ENCODE measurements at places on chromosomes 6 and 20. TPM values are rescaled to one million over a fixed set of nuclear protein-coding genes. Genes with fewer than 3 reads are reported as not detected.

The TFB1M gene
- 27.4 TPM for total RNA-seq

The GPANK1 gene
- total RNA-seq, result 32.2 TPM

DNA sequence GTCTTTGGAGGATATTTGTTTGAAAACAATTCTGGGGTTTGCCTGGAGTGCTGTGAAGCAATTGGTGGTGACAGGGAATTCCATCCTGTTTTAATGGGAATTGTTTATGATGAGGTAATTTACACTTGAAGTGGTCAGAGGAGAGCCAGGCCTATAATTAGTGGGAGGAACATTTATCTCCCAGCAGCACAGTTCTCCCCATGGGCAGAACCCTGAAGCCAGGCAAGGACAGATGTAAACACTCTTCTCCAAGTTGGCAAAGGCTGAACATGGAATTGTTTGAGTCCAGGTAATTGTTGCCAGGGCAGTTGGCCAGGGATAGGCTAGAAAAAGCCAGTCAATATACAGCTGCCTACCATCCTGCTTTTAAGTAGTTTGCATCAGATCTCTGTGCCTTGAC lies 789.7 kb downstream of the FRK start:
- no peaks in the 10 kb centered on the region for H3K4me1 ChIP-seq
- no peak overlapping the region for H3K4me3 ChIP-seq
- H3K36me3 ChIP-seq, result no peaks in the 10 kb centered on the region
- H3K27me3 ChIP-seq, result no peaks in the 10 kb centered on the region

The GSTA2 gene
- not detected for total RNA-seq

DNA sequence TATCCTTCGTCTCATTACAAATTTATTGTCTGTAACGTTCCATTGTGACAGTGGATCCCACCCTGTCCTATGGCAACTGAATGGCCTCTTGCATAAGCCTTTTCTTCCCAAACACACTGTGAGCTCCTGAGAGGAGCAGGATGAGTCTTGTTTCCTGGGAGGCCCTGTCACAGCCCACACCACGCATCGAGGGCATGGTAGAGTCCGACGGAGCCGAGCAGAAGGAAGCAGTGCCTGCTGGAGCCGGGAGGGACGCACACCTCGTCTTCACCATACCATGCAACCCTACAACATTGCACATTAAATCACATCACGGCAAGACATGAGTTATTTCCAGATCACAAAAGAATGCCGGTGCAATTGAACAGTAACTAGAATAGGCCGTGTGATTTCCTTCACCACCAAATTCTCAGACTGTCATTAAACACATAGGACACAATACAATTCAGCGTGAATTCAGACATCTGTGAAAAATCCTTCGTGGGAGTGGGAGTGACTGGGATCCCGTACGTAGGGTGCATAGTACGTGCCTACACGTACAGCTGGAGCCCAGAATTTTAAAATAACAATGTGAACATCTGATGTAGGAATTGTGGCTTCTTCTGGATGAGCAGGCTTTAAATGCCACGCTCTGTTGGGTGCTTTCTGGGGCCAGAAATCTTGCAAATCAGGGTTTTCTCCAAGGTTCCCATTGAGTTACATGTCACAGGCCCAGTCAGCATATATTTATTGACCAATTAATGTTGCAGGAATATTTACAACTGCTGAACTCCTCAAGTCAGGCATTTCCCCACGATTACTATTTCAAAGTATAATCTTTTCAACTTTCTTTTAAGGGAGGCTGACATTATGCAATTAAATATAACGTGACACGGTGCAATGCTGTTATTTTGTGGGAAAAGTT lies 201.8 kb downstream of the TTLL2 start:
- H3K36me3 ChIP-seq, result no peaks in the 10 kb centered on the region
- H3K27ac ChIP-seq, result no peak overlapping the region
- H3K27me3 ChIP-seq, result peaks cover 90% of the 10 kb centered on the region
- no peak for DNase-seq
- no peak overlapping the region for H3K4me3 ChIP-seq
- no peaks in the 10 kb centered on the region for H3K4me1 ChIP-seq

The TNNC2 gene
- total RNA-seq, result not detected

DNA sequence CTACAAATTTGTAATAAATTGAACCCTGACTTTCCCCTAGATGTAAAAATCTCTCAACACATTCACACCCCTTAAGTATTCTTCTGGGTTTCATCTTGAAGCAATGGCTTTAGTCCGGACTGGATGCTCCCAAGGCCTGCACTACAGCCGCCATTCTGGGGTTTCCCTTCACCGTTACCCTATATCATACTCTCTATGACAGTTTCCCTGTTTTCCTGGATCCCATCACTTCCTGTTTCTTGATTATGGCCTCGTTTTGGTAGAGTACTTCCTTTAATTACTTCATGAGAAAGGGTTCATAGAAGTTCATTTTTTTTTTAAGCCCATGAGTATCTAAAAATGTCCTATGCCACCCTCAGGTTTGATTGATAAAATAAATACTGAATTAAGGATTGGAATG lies 11.7 kb downstream of the FIG4 start:
- peak overlapping the region; percentile 7 for H3K27ac ChIP-seq
- H3K4me1 ChIP-seq, result peaks cover 17% of the 10 kb centered on the region
- no peak for DNase-seq
- no peaks in the 10 kb centered on the region for H3K36me3 ChIP-seq
- H3K4me3 ChIP-seq, result no peak overlapping the region

The BMP6 gene
- total RNA-seq, result 0.17 TPM

DNA sequence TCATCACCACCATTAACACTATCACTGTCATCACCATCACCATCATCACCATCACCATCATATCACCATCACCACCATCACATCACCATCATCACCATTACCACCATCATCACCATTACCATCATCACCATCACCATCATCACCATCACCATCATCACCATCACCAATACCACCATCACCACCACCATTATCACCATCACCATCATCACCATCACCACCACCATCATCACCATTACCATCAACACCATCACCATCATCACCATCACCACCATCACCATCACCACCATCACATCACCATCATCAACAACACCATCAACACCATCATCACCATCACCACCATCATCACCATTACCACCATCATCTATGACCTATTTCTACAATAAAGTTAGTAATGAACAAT lies 86.1 kb upstream of the PDE10A start:
- H3K27me3 ChIP-seq, result no peaks in the 10 kb centered on the region
- H3K36me3 ChIP-seq, result no peaks in the 10 kb centered on the region
- peaks cover 8% of the 10 kb centered on the region for H3K4me1 ChIP-seq
- DNase-seq, result no peak

- H3K27me3 ChIP-seq, result no peaks in the 10 kb centered on the region
- H3K4me1 ChIP-seq, result no peaks in the 10 kb centered on the region
- no peaks in the 10 kb centered on the region for H3K36me3 ChIP-seq
- no peak overlapping the region for H3K27ac ChIP-seq
Observed at GRCh38 chr6:129276986-129277385, 394.0 kb downstream of the LAMA2 start.

DNA sequence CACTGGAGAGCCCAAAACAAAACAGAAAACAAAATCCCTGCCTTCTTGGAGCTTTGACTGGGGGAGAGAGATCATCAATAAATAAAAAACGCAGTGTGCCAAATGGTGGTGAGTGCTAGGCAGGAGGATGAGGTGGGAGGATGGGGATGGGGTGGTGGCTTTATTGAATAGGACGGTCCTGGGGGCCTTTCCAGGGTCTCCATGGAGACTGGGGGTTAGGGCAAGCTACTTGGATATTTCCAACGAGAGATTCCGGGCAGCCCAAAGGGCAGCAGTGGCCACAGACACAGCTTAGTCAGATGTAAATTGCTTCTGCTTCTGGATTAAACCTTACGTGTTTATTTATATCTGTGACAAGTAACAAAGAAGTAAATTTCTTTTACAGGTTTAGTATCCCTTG lies 700.1 kb downstream of the QKI start:
- no peaks in the 10 kb centered on the region for H3K27me3 ChIP-seq
- no peaks in the 10 kb centered on the region for H3K4me1 ChIP-seq
- no peaks in the 10 kb centered on the region for H3K36me3 ChIP-seq
- no peak overlapping the region for H3K4me3 ChIP-seq
- no peak overlapping the region for H3K27ac ChIP-seq
- no peak for DNase-seq

- peak overlapping the region; percentile 27 for H3K4me3 ChIP-seq
- peaks cover 27% of the 10 kb centered on the region for H3K4me1 ChIP-seq
- no peak for DNase-seq
- peak overlapping the region; percentile 27 for H3K27ac ChIP-seq
Observed at GRCh38 chr6:25192590-25193459, 86.3 kb upstream of the CARMIL1 start.

- H3K4me1 ChIP-seq, result no peaks in the 10 kb centered on the region
- peak; percentile 60 for DNase-seq
- no peak overlapping the region for H3K27ac ChIP-seq
Observed at GRCh38 chr6:152552616-152553209, 84.4 kb downstream of the SYNE1 start.

DNA sequence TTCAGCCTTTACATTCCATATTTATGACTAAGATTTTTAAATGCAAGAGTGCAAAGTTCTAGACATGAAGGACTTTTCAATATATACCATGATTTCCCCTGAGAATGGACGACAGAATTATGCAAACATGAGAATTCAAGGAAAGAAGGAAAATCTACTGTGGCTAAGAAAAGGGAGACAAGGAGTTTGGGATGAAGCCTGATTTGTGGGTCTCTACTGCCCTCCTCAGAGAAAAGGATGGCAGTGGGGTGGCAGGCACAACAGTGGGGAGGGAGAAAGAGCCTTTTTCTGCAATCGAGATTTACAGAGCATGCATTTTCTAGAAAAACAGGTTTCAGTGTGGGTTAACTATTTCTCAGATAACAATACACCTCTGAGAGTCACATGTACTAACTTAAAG lies 466.9 kb upstream of the NRSN1 start:
- H3K36me3 ChIP-seq, result no peaks in the 10 kb centered on the region
- H3K4me1 ChIP-seq, result peaks cover 26% of the 10 kb centered on the region
- H3K4me3 ChIP-seq, result no peak overlapping the region
- peak; percentile 66 for DNase-seq

GRCh38 chr6:160668589-160668988 lies 4.5 kb upstream of the LPA start:
- no peak overlapping the region for H3K27ac ChIP-seq
- H3K27me3 ChIP-seq, result peaks cover 17% of the 10 kb centered on the region
- DNase-seq, result no peak
- no peak overlapping the region for H3K4me3 ChIP-seq
- no peaks in the 10 kb centered on the region for H3K36me3 ChIP-seq
- no peaks in the 10 kb centered on the region for H3K4me1 ChIP-seq

GRCh38 chr20:52178691-52179090 lies 12.9 kb downstream of the ZFP64 start:
- no peak for DNase-seq
- H3K27me3 ChIP-seq, result no peaks in the 10 kb centered on the region
- peaks cover 11% of the 10 kb centered on the region for H3K36me3 ChIP-seq
- no peaks in the 10 kb centered on the region for H3K4me1 ChIP-seq
- no peak overlapping the region for H3K4me3 ChIP-seq
- H3K27ac ChIP-seq, result no peak overlapping the region

DNA sequence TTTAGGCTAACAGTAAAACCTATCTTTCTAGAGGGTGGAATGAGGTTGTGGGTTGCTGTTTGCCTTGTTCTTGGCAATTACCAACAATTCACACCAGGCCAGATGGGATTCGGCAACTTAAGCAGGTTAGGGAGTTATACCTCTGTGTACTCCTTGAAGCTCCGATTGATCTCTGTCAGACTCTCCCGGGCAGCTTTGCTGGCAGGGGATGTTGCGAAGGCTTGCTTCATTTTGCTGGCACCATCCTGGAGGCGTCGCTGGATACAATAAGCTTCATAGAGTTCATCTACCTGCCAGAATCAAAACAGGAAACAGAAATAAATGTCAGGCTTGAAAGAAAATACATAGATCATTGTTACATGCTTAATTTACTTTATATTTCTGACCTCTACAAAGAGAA lies 66.4 kb upstream of the ARMH2 start:
- no peaks in the 10 kb centered on the region for H3K36me3 ChIP-seq
- no peak overlapping the region for H3K4me3 ChIP-seq
- no peaks in the 10 kb centered on the region for H3K4me1 ChIP-seq
- no peak for DNase-seq

GRCh38 chr6:43509984-43510826 lies at the start of gene LRRC73:
LRRC73 (minus strand) TSS chr6:43510346; CDS start chr6:43509785, 561 bp downstream.
- H3K36me3 ChIP-seq, result peaks cover 64% of the 10 kb centered on the region
- peak within 1 kb of the TSS; percentile 73 for H3K4me3 ChIP-seq
- DNase-seq, result peak; percentile 96
- H3K4me1 ChIP-seq, result peaks cover 21% of the 10 kb centered on the region
- peaks cover 27% of the 10 kb centered on the region for H3K27me3 ChIP-seq

The CDH26 gene
- total RNA-seq, result 1.1 TPM
